Heart left ventricle (tissue), 16 donors: ENCODE measurements at places on chromosomes 2 and 18. TPM values are rescaled to one million over a fixed set of nuclear protein-coding genes. Genes with fewer than 3 reads are reported as not detected.

DNA sequence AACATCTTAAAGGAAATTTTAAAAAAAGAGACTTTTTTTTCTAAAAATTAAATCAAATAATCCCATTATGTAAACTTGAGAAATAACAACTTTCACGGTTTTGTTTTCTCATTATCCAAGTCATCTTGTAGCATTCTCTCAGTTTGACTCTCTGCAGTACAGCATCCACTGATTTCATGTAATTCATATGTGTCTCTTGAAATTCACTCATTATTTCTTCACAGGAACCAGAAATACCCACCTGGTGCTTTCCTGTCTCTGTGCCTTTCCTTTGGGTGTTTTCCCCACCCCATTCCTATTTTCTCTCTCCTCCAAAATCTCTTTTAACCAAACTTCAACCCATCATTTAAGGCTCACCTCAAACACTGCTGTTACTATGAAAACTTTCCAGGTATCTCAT lies 116.1 kb upstream of the STK17B start:
- no peak overlapping the region for H3K4me3 ChIP-seq
- H3K36me3 ChIP-seq = no peaks in the 10 kb centered on the region
- no peaks in the 10 kb centered on the region for H3K27me3 ChIP-seq

GRCh38 chr2:84946204-84947009 lies 24.6 kb upstream of the KCMF1 start:
- H3K27ac ChIP-seq = no peak overlapping the region
- H3K4me1 ChIP-seq = no peaks in the 10 kb centered on the region
- DNase-seq = no peak
- H3K36me3 ChIP-seq = no peaks in the 10 kb centered on the region
- no peaks in the 10 kb centered on the region for H3K27me3 ChIP-seq

DNA sequence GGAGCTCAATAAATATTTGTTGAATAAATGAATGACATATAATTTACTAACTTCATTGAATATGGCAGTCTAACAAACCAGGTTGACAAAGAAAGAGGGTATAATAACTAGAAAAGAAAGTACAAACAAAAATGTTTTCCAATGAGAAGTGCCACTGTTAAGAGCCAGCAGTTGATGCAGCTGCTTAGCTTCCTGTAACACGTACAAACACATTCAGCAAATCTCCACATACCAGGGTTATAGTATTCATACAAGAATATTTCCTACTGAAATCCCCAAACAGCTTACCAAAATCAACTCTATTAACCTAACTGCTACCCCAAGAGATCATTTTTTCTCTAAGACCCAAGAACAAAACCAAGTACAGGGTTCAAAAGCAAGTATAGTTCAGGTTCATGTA lies 77.7 kb downstream of the THADA start:
- H3K27me3 ChIP-seq = no peaks in the 10 kb centered on the region
- H3K4me3 ChIP-seq = no peak overlapping the region
- peaks cover 51% of the 10 kb centered on the region for H3K4me1 ChIP-seq
- no peaks in the 10 kb centered on the region for H3K36me3 ChIP-seq
- H3K27ac ChIP-seq = peak overlapping the region; percentile 62
- no peak for DNase-seq

DNA sequence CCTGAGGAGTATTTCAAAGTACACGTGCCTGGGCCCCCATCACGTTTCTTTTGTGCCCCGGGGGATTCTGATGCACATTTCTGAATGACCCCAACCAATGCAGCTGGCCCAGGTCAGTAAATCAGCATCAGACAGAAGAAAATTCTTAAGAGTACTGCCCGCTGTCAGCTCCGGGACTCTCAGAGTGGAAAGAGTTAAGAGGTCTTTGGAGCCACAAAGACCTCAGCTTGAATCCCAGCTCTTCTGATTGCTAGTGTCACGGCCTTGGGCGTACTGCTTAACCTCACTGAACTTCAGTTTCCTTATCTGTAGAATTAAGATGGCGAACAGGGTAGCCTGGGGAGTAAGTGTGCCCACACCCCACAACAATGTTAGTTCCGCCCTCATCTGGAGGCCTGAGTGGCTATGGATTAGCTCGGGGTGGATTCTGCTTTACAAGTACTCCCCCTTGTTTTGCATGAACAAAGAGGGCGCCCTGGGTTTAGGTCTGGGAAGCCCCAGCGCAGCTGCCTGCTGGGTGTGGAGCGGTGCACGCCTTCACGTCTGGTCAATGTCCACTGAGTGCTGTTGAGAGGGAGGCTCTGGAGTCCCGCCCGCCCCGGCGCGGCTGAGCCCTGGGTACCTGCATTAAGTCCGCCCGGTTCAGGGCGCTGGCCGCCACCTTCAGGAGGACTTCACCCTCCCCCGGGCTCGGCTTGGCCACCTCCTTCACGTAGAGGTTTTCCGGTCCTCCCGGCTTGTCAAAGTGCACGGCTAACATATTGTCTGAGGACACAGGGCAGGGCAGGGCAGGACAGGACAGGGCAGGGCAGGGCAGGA lies 858 bp downstream of the TP53I3 start:
- H3K27me3 ChIP-seq = no peaks in the 10 kb centered on the region
- peak; percentile 77 for DNase-seq
- H3K27ac ChIP-seq = peak overlapping the region; percentile 98
- H3K36me3 ChIP-seq = peaks cover 10% of the 10 kb centered on the region

DNA sequence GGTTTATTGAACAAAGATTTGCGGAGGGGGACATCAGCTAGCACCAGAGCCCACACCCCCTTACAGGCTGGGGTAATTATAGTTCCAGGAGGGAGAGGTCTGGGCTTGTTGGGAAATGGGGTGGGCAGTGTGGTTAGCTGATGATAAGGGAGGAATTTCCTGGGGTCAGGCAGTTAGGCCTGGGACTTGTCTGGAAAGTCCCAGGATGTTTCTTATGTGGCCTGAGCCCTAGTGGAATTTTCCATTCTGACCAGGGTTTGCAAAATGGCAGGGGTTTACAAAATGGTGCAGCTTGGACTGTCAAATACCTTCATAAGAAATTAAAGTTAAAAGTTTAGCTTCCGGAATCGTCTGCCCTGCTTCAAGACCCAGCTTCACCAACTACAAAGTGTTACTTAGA lies 199.1 kb downstream of the FBXO15 start:
- no peak overlapping the region for H3K27ac ChIP-seq
- H3K4me3 ChIP-seq = no peak overlapping the region
- no peaks in the 10 kb centered on the region for H3K4me1 ChIP-seq
- no peaks in the 10 kb centered on the region for H3K36me3 ChIP-seq
- no peak for DNase-seq

DNA sequence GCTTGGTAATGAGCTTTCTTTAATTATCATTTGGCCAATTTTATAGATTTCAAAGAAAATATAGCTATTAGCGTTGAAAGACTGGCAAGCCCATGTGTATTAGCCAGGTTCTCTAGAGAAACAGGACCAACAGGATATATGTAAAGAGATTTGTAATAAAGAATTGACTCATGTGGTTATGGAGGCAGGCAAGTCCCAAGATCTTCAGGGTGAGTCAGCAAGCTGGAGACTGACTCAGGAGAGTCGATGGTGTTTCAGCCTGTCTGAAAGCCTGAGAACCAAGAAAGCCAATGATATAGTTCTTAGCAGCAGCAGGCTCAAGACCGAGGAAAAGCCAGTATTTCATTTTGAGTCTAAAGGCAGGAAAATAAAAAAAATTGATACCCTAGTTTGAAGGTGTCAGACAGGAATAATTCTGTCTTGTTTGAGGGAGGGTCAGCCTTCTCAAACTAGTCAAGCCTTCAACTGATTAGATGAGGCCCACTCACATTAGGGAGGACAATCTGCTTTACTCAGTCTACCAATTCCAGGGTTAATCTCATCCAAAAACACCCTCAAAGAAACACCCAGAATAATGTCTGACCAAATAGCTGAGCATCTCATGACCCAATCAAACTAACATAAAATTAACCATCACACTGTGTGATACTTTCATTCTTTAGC lies 78.3 kb upstream of the CRIM1 start:
- H3K4me3 ChIP-seq = no peak overlapping the region
- H3K27ac ChIP-seq = no peak overlapping the region
- no peak for DNase-seq
- no peaks in the 10 kb centered on the region for H3K36me3 ChIP-seq
- no peaks in the 10 kb centered on the region for H3K27me3 ChIP-seq
- H3K4me1 ChIP-seq = no peaks in the 10 kb centered on the region

Gene ZDBF2
- 1.2 TPM for polyA plus RNA-seq

DNA sequence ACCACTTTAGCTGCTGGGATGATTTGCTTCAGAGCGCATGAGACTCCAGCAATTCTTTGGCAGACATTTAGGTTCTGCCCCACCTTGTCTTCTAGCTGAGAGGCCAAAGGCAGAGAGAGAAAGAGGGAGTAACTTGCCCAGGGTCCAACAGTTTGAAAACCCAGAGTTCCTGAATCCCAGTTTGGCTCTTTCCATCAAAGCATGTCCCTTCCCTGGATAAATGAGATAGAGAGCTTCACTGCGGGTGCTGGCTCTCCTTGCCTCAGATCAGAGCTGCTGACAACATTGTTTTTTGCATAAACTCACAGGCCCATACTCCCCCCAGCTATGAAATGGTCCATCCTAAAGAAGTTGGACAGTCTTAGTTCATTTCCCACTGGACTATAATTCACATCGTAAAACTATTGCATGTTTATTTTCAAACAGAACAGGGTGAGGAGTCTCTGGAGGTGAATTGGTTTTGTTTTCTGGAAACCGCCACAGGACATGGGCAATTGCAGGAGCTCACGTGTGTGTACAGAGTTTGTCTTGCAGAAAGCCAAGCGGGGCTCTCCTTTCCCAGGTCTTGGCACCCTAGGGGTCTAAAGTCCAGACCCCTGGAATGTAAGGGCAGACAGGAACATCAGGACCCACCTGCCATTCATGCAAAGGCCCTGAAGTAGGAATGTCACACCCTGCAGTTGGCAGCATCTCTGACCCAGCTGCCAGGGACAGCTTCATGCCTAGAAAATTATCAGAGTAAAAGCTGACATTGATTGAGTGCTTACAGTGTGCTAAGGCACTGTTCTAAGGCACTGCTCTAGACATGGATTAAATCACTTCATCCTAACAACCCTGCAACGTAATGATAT lies 25.0 kb upstream of the SLC14A2 start:
- H3K36me3 ChIP-seq = no peaks in the 10 kb centered on the region
- no peak for DNase-seq
- no peaks in the 10 kb centered on the region for H3K27me3 ChIP-seq
- no peak overlapping the region for H3K27ac ChIP-seq

DNA sequence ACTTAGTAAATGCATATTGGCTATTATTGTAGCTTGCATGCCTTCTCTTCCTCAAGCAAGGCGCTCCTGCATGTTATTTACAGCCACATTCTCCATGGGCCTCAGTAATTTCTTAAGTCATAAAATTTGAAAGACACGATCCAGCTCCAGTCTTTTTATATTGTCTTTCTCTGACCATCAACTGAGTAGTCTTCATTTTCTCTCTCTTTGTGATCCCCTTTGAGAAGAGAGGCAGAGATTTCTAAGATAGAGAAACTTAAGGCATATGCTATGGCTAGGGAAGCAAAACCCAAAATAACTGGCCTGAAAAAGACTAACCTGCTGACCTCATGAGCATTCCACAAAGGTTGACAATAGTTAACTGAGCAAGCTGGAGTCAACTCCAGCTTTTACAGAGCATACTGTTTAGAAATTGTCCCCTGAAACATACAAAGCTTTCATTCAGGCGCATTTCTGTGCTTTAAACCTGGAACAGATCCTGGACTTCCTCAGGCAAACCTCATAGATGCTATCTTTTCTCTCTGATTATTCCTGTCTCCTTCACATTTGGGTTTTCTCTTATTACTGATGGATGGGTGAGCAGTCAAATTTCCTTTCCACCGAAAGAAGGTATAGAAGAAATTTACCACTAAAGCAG lies 4.6 kb downstream of the DPP4 start:
- peaks cover 35% of the 10 kb centered on the region for H3K4me1 ChIP-seq
- H3K27me3 ChIP-seq = no peaks in the 10 kb centered on the region

DNA sequence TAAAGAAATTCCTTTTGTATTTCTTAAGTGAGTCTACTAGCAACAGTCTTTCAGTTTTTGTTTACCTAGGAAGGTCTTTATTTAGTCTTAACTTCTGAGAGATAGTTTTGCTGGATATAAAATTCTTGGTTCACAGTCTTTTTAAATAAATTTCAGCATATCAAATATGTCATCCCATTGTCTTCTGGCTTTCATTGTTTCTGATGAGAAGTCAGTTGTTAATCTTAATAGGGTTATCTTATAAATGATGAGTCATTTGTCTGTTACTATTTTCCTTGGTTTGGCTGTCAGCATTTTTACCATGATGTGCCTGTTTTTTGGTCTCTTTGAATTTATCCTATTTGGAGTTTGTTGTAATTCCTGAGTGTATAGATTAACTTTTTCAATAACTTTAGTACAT lies 129.3 kb downstream of the FAM210A start:
- H3K36me3 ChIP-seq = no peaks in the 10 kb centered on the region
- peaks cover 3% of the 10 kb centered on the region for H3K4me1 ChIP-seq
- no peak overlapping the region for H3K4me3 ChIP-seq
- H3K27ac ChIP-seq = no peak overlapping the region

Gene CYP27A1
- polyA plus RNA-seq = 5.4 TPM

DNA sequence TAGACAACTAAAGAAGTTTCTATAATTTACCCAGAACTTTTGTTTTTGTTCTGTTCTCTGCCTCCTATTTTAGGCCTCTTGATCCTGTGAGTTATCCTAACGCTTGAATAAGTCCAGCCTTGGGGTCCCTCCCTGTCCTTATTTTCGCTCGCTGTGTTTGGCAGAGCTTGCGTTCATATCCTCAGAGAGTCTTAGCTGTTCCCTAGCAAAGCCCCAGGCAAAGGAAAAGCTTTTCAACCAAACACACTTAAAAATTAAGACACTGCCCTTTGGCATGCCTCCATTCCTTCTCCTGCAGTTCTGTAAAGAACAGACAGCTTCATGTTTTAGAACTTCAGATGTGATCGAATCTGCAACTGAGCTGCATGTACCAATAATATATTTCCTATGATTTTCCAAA lies 517.2 kb downstream of the SUCLG1 start:
- DNase-seq = no peak
- no peaks in the 10 kb centered on the region for H3K4me1 ChIP-seq
- H3K36me3 ChIP-seq = no peaks in the 10 kb centered on the region
- H3K4me3 ChIP-seq = no peak overlapping the region
- H3K27me3 ChIP-seq = no peaks in the 10 kb centered on the region
- H3K27ac ChIP-seq = no peak overlapping the region

Gene UGT1A5
- not detected for polyA plus RNA-seq

- DNase-seq = no peak
- no peak overlapping the region for H3K4me3 ChIP-seq
- no peaks in the 10 kb centered on the region for H3K36me3 ChIP-seq
- H3K27ac ChIP-seq = no peak overlapping the region
- no peaks in the 10 kb centered on the region for H3K4me1 ChIP-seq
Observed at GRCh38 chr2:115303-115702, 69.0 kb upstream of the FAM110C start.

Gene ATRAID
- polyA plus RNA-seq = 126 TPM
